Testis (tissue), 5 donors: ENCODE measurements at places on chromosomes 1 and 21. TPM values are rescaled to one million over a fixed set of nuclear protein-coding genes. Genes with fewer than 3 reads are reported as not detected.
A peak's percentile ranks its signal among the peaks of the same experiment; 100 is the strongest.

- no peak for DNase-seq
Measured at GRCh38 chr1:214565310-214565709, 13.9 kb upstream of the PTPN14 start.

DNA sequence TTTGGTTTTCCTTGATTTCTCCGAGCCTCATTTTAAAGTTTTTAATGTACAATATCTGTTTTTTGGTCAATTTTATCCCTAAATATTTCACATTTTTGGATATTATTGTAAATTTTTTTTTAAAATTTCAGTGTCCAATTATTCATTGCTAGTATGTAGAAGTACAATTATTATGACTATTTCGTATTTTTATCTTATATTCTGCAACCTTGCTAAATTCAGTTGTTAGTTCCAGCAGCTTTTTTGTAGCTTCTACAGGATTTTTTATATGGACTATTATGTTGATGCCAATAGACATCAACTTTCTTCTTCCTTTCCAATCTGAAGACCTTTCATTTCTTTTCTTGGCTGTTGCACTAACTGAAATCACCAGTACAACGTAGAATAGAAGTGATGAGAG, 4.1 kb upstream of the PLA2G2F start:
- DNase-seq: no peak

GRCh38 chr1:64021066-64021465, 182.4 kb upstream of the UBE2U start:
- no peak for DNase-seq

DNA sequence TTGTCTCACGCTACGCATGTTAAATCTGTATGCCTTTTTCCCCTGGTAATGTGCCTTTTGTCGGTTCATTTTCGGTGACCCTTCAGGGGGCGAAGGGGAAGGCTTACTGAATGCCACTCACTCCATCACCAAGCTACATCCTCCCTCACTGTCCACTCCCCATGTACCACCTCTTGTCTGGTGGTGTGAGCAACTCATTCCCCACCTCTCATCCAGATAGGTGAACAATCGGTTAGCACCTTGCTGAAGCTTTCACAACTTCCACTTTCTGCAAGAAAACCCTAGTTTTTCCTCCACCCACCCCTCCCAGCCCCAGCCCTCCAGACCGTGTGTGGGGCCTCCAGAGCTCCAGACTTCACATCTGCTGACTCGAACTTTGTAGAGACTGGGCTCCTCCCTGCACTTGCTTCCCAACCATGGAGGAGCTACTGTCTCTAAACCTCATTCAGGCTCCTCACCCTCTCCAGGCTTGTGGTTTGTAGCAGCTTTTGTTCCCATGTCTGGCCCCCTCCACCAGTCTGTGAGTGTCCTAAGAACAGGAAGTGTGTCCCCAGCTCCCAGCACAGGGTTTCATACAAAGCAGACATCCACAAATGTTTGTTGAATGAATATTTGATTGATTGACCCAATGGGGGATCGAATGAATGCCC, 48.4 kb upstream of the RUNX3 start:
- DNase-seq: no peak

GRCh38 chr1:161241682-161242081, 3.7 kb upstream of the NR1I3 start:
- no peak for DNase-seq

DNA sequence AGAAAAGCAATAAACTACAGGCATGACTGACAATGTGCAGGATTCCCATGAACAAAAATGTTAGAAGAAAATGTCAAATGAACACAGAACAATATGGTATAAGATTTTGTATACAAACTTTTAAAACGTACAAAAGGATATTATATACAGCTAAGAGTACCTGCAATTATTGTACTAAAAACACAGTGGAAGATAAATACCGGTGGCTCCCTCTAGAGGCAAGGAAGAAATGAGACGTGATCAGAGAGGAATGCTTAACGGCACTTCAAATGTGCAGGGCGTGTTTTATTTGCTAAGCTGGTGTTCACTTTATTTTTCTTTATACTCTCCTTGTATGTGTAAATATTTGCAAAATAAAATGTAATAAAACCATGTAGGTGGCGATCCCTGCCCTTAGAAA, 191.8 kb upstream of the SAMSN1 start:
- DNase-seq: peak; percentile 42

- DNase-seq: no peak
Measured at GRCh38 chr21:29654855-29655254, 284.9 kb downstream of the GRIK1 start.

DNA sequence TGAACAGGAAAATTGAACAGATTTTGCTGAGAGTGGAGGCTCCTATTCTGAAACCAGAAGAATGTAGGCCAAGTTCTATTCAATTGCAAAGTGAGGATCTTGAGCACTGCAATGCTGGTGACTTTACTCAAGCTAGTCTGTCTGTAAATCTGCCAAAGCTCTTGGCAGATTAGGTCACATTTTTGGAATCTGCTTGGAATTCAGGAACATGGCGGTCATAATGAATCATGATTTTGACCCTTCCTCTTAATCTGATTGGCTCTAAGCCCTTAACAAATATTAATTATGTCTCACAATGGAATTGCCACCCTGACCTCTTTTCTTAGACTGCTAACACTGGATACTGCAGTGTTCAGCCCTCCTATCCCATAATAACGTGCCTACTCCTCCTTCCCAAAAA, 7.2 kb upstream of the GNG12 start:
- DNase-seq: no peak

DNA sequence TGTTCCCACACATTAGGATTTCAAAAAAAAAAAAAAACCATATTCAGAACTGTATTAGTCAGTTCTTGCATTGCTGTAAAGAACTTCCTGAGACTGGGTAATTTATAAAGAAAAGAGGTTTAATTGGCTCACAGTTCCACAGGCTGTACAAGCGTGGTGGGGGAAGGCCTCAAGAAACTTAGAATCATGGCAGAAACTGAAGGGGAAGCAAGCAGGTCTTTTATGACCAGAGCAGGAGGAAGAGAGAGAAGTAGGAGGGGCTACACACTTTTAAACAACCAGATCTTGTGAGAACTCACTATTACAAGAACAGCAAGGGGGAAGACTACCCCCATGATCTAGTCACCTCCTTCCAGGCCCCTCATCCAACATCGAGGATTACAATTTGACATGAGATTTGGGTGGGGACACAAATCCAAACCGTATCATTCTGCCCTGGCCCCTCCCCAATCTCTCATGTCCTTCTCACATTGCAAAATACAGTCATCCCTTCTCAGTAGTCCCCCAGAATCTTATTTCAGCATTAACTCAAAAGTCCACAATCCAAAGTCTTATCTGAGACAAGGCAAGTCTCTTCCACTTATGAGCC, 51.8 kb downstream of the POU2F1 start:
- no peak for DNase-seq

DNA sequence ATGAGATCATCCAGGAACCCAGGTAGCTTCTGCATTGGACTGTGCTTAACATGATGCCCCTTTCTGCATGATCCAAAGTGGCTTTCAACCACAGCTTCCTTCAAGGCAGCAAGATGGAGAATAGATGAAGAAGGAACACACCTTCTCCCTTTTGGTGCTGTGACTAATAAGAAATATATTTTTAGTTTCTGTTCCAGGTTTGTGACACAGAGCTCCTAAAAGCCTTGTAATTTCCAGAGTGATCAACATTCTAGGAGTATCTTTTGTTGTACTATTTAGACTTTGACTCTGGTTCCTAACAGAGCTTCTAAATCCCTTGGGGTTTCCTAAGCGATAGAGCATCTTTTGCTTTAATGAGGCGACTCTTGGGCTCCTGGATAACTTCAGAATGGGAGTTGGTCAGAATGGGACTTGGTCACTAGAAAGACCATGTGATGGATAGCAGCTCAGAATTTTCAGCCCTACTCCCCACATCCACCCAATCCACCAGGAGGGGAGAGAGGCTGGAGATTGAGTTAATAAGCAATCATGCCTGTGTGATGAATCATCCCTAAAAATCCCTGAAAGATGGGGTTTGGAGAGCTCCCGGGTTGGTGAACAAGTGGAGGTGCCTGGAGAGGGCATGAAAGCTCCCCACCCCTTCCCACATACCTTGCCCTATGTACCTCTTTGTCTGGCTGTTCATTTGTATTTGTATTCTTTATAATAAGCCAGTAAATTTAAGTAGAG, 134.8 kb downstream of the FGGY start:
- no peak for DNase-seq

DNA sequence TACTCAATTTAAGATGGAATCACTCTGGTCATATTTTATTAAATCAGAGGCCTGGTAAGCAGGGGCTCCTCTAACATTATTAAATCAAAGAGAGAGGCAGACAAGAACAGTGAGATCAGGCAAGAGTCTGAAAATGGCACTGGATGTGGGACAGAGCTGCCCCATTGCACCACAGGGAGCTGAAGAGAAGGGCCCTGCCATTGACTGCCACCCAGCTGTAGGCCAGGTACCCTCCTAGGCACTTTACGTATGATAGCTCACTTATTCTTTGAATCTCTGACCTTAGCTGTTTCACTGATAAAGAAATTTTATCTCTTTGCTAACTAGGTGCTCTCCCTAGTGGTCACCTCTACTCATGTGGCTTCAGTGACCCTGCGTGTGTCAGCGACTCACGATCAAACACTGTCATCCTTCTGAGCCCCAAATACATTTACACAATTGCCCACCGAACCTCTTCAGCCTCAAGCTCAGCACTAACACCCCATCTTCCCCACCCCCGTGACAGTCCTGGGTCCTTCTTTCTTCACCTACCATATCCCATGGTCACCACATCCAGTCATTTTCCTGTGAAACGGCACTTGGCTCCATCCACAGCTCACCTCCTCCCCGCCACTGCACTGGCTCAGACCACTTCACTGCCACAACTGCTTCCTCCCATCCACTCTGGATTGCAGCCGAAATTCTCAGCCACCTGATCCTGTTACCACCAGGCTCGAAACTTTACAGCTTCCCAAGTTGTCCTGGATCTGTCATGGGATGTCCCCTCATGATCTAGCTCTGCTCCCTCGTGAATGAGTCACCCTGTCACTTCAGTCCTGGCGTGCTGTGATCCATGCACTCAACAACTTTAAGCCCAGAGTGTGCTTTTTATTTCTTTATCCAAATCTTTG, 97.3 kb upstream of the SYT6 start:
- no peak for DNase-seq

Gene SELE
- polyA plus RNA-seq: 1.2 TPM

Gene HSD3B2
- polyA plus RNA-seq: 3.1 TPM

Gene IKBKE
- 1.6 TPM for polyA plus RNA-seq

Gene LCE2B
- polyA plus RNA-seq: not detected
